Heart right ventricle (tissue), 16 donors: ENCODE measurements at places on chromosomes 1 and 21. TPM values are rescaled to one million over a fixed set of nuclear protein-coding genes. Genes with fewer than 3 reads are reported as not detected.

Gene TNFRSF25
- 6.6 TPM for polyA plus RNA-seq

Gene LGR6
- polyA plus RNA-seq, result 3.7 TPM

Gene DNAJC28
- 4.2 TPM for polyA plus RNA-seq

DNA sequence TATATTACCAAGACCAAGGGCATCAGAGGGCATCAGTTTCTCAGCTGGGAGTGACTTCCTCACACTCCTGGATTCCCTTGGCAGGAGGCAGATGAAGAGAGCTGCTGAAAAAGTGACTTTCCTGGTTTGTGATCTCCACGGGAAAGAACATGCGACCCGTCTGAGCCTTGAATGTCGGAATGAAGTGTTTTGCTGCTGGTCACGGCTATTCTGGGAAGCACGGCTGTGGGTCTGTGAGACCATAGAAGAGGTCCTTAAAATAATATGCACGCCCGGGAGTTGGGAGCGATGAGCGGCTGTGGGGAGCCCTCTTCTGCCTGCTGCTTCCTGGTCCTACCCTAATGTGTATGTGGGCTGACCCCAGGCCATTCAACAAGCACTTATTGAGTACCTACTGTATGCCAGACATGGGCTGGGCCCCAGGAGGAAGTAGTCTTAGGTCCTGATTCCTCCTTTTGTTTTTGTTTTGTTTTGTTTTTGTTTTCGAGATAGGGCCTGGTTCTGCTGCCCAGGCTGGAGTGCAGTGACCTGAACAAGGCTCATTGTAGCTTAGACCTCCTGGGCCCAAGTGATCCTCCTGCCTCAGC, 13.2 kb upstream of the UMODL1 start:
- DNase-seq, result no peak

DNA sequence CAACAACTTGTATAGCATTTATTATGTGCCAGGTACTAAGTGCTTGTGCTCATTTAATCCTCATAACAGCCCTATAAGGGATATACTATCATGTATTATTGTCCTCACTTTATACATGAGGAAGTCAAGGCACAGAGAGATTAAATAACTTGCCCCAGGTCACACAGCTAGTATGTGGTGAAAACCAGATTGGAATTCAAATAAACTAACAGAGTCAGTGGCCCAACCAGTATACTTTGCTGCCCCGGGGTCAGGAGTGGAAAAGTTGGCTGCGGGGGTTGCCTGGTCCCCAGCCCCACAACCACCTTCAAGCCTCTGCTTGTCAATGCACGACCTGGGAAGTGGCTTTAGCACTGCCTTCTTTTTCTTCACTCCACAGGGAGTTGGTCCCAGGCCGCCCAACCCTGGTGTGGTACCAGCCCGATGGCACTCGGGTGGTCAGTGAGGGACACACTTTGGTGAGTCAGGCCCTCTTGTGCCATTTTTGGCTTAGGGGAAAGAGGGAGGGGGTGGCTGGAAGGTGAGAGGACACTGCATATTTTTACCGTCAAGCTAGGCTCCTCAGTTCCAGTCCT, 2.5 kb downstream of the ADAM15 start:
- DNase-seq, result no peak

DNA sequence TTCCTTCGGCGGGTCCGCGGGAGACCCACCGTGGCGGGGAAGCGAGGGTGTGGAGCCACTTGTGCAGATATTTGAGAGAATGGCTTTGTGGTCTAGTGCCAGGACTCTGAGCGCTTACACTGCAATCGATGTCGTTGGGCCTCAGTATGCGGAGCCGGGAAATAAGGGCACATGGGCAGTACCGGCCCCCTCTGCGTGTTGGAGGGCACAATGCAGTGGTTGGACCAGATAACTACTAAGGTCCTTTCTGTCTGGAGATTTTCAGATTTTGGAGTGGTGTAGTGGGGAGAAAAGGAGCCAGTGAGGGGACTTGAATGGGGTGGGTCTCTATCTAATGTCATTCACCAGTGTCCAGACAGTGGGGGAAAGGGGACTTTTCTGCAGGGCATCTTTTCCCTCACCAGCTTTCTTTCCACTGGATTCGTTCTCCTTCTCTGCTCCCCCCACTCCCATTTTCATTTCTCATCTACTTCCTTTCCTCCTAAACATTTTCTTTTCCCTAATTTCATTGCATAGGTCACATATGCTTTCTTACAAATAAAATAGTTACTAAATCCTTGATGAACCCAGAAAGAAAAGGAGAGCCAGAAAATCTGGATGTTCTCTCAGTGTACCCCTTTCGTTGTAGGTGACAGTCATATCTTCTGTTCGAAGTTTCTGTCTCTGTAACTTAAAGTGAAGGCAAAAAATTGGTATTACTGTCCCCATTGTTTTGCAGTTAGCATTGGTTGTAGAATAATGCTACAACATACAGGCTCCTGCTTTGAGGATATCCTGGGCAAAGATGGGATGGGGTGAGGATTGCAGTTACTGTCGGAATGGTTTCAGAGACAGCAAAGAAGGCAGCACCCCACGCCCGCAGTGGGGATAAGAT, 1.4 kb downstream of the ATF3 start:
- DNase-seq, result no peak

- DNase-seq, result no peak
Observed at GRCh38 chr1:174626031-174627025, 178.6 kb downstream of the GPR52 start.
